ENCODE measurements at places on chromosomes 4 and X. TPM values are rescaled to one million over a fixed set of nuclear protein-coding genes. Genes with fewer than 3 reads are reported as not detected.

Gene GLUD2
- total RNA-seq, result 1.5 TPM

Gene USP11
- 61.9 TPM for total RNA-seq

Gene TCEAL6
- total RNA-seq, result 0.24 TPM

Gene HS6ST2
- 4.8 TPM for total RNA-seq

Gene MRPL1
- 29.2 TPM for total RNA-seq

Gene NAA10
- 136 TPM for total RNA-seq

Gene SLITRK4
- 4.0 TPM for total RNA-seq

Gene NPY5R
- total RNA-seq, result 2.4 TPM

Gene CTAG1B
- not detected for total RNA-seq

Gene CSAG1
- total RNA-seq, result not detected

Gene STBD1
- total RNA-seq, result 2.6 TPM

Gene STAP1
- total RNA-seq, result not detected

Gene NALF2
- 8.0 TPM for total RNA-seq

Gene TCEAL7
- total RNA-seq, result 16.5 TPM

Measured in GM23338 (cell line).